ENCODE measurements at places on chromosomes 5 and 9.
A peak's percentile ranks its signal among the peaks of the same experiment; 100 is the strongest.

DNA sequence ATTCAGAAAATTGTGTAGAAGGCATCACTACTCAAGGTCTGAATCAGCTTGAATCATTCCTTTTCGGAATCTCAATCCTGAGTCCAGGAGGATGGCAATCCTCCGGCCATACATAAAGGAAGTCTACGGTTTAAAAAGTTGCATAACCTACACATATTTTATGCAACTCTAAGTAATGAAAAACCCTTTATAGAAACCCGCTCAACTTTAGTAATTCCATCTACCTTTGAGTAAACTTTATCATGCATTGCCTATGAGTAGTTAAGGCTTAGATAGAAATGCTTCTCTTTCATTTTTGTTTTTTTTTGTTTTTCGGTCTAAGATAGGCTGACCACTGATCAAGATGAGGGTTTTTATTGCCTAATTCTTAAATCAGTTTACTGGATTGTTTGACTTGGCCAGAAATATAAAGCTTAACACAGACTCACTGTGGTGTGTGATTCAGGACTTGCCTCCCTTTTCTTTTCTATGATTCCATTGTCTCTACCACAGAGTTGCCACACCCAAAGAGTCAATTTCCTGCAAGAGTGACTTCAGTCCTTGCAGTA is 85.0 kb downstream of the LURAP1L start:
- DNase-seq: no peak

DNA sequence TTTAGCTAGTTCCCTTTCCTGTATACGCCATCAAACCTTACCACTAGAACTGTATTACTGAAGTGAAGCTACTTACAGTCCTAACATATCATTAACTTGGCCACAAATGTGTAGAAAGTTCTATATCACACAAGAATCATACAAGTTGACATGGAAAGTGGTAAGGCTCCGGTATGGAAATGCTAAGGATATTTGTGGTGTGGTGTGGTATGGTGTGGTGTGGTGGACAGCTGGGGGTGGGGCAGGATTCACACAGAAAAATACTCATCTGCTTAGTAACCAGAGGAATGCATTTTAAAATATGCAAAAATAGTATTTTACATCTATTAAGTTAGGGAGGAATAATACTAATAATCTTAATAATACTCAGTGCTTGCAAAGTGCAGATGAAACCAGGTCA is 69.4 kb downstream of the TRPC7 start:
- no peak for DNase-seq

GRCh38 chr9:136189394-136190236 is 15.3 kb downstream of the LHX3 start:
- no peak for DNase-seq

DNA sequence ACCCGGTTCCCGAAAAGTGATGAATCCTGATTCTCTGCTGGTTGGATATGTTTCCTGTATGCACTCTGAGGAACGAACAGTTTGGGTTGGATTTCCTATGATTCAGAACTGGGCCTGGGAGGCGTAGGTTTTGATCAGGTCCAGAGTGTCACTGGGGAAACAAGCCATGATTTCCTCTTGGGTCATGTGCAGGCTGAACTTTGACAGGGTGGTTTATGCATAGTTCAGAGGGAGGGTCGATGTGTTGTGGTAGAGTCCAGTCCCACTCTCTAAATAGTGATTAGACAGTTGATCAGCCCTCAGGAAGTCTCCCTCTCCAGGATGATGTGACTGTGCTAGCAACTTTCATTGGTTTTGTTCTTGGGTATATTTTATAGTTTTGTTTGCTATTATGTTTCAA is 17.4 kb downstream of the ATG10 start:
- DNase-seq: no peak

GRCh38 chr9:135530146-135530545 is 8.9 kb downstream of the LCN1 start:
- no peak for DNase-seq

GRCh38 chr5:61177716-61178115 is 15.4 kb upstream of the SMIM15 start:
- no peak for DNase-seq

DNA sequence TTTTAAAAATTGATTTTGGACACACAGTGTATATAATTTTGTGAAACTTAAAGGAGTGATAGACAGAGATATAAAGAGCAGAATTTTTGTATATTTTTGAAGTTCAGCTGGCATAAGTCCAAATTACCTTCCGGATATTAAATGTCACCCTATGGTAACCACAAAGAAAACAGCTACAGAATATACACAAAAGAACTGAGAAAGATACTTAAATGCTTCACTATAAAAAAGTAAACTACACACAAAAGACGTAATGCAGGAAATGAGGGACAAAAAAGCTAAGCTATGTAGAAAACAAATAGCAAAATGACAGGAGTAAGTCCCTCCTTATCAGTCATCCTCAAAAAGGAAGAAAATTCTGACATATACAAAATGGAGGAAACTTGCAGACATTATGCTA is 29.4 kb downstream of the HACD4 start:
- DNase-seq: peak; percentile 28

GRCh38 chr5:12615141-12615820 is 711.0 kb upstream of the CTNND2 start:
- no peak for DNase-seq
